NCI-H1417 (cell line): ENCODE measurements at places on chromosomes 16 and 17.

- no peak for DNase-seq
Observed at GRCh38 chr17:40618754-40619625, 28.6 kb downstream of the SMARCE1 start.

GRCh38 chr16:74463888-74464287, 42.6 kb upstream of the CLEC18B start:
- no peak for DNase-seq

- DNase-seq, result no peak
Observed at GRCh38 chr16:29810699-29811169, 1.3 kb upstream of the PRRT2 start.

GRCh38 chr17:8695916-8696415, 48.7 kb downstream of the CCDC42 start:
- no peak for DNase-seq

- no peak for DNase-seq
Observed at GRCh38 chr16:11105038-11105903, 150.7 kb downstream of the SOCS1 start.

DNA sequence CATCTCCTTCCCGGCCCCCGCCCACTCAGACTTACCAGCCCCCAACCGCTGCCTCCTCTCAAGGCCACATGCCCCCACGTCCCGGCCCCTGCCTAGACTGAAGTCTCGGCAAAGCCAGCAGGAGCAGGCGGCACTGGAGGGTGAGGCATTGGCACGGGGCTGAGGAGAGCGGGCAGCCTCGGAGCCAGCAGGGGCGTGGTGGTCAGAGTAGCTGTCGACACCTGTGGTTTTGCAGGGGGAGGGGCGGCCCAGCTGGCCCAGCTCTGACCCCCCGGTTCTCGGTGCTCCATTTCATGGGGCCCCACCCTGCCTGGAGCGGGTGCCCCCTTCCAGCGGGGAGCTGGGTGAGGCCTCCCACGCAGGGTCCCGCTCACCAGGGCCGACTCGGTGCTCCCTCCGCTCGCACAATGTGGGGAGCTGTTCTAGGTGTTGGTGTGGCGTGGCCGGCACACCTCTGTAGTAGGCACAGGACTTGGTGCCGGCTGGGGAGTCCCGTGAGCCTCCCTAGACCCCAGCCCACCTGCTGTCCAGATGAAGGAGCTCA, 4.7 kb downstream of the CDH15 start:
- DNase-seq, result no peak

- no peak for DNase-seq
Observed at GRCh38 chr16:49148410-49148809, 133.2 kb downstream of the CBLN1 start.

DNA sequence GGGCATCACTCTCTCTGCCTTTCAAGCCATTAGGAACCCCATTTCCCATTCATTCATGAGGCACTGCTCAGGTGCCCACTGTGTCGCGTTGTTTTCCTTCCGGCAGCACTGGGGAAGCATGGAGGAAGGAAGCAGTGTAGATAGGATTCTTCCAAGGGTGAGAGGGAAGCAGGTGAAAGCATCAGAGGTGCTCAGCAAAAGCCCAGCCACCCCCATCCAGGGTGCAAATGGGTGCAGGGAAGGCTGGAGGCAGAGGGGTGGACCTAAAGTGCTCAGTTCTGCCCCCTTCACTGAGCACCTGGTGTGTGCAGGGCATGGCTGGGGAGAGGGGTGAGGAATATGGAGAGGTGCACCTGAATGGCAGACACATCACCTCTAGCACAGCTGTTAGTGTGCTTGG, 3.4 kb upstream of the NXPH3 start:
- no peak for DNase-seq

- no peak for DNase-seq
Observed at GRCh38 chr17:42111871-42112551, 503 bp downstream of the DHX58 start.

GRCh38 chr17:38693700-38694329, 11.3 kb upstream of the MLLT6 start:
- no peak for DNase-seq

DNA sequence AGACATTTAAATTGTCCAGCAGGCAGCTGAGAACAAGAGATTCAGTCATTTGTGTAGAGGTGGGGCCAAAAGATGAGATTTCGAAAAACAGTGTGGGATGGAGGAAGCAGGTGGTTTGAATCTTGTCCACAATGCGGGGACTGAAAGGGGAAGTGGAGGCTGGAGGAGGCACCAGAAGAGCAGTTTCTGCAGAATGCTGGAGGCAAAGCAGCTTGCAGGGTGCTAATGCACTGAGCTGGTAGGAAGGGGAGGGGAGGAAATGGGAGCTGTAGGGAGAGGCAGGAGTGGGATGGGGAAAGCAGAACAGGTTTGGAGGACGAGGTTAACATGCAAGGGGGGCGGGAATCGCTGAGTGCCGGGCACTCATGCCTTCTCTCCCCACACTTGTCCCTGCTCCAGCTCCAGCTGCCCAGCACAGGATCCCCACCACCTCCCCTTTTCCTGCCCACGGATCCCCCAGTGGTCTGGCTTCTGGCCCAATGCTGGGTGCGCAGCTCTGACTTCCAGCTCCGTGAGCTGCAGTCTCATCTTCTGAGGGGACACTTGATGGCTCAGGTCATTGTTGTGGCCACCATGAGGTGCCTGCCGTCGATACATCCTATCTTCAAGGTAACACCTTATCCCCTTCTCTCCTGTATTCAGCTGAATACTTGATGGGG, 9.4 kb downstream of the C17orf100 start:
- DNase-seq, result no peak

DNA sequence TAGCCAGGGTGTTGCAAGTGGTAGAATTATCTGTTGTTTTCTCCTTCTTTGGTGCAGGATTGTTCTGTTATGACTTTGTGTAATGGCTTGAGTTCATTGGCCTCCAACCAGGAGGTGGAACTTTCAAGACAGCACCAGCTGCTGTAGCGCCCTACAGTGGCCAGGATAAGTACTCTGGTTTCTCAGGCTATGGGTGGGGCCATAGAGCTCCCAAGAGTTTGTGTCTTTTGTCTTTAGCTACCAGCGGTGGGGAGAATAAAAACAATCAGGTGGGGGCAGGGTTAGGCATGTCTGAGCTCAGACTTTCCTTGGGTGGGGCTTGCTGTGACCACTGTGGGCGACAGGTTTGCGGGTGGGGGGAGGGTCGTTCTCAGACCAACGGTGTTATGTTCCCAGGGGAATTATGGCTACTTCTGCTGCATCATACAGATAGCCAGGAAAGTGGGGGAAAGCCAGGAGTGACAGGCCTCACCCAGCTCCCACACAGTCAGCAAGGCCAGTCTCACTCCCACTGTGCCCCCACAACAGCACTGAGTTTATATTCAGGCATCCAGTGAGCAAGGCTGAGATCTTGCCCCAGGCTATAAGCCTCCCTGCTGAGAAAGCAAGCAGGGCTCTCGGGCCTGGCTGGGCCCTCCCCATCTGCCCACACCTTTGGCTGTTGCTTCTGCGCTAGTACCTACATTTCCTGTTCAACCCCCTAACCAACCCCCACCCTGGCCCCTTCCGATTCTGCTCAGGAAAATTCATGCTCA, 15.4 kb downstream of the ABCA10 start:
- no peak for DNase-seq

DNA sequence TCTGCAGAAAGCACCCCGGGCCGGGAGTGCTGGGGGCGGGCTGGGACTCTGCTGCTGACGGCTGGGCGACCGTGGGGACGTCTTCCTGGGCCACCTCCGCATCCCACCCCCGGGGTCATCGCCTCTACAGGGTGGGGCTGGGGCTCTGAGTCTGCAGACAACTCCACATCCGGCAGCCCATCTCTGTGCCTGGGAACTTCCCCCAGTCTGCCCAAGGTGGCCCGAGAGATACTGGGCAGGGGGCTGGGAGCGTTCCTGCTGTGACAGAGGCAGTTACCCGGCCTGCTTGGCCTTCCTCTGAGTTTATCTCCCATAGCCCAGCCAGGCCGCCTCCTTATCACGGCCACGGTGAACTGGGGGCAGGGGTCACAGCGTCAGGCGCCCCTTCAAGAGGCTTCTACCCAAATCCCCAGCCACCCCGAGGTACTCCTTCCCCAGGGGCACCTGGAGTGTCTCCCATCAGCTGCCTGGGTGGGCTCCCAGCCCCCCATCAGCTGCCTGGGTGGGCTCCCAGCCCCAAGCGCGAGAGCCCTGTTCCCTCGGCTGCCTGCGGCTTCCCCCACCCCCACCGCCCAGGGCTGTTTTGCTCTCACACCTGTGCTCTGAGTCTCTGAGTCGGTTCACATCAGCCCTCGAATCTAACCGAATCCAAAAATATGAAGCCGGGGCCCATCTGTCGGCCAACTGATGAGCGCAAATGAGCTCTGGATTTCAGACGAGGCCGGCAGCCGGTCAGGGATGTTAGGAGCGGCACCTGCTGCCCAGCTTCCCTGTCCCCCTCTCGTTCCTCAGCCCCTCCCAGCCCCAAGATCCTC, 15.6 kb upstream of the CBFA2T3 start:
- DNase-seq, result no peak

GRCh38 chr17:3040882-3041281, 22.5 kb downstream of the OR1D5 start:
- DNase-seq, result no peak

- DNase-seq, result no peak
Observed at GRCh38 chr17:45645330-45645729, 138.8 kb upstream of the CRHR1 start.

DNA sequence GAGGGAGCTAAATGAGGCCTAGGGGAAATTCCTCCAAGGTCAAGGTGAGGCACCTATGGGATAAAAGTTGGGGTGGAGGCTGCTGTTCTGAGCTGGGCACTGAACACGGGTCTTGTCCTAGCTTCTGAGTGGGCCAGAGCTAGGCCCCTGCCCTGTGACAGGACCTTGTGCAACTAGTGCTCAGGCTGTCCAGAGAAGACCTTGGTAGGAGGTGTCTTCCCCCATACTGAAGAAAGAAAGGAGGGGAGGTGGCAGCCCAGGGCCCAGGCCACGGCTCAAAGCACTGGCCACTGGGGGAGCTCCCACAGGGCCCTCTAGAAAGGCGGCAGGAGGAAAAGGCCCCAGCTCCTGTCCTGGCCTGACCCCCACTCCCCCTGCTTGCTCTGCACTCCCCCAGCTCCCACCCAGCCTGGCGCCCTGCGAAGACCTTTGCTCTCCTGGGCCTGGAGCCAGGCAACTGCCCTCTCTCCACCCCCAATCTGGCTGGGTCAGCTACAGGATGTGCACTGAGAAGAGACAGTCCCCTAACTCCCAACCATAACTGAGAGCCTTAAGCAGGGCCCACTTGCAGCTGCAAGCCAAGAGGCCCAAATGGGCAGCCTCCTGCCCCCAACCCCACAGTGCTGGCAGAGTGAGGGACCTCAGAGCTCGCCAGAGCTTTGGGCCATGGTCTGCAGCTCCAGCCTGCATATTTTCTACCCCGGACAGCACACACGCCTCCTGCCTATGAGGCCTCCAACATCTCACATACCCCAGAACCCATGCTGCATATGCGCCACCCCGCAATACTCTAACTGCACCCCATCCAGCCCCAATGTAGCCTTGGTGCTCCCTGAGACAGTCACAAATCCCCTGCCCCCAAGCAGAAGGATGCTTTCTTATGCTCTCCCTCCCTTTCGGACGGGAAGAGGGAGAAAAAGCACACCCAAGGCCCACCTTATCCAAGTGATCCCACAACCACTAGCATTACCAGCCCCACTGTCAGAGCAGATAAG, 15.3 kb downstream of the HSD11B2 start:
- DNase-seq, result no peak

DNA sequence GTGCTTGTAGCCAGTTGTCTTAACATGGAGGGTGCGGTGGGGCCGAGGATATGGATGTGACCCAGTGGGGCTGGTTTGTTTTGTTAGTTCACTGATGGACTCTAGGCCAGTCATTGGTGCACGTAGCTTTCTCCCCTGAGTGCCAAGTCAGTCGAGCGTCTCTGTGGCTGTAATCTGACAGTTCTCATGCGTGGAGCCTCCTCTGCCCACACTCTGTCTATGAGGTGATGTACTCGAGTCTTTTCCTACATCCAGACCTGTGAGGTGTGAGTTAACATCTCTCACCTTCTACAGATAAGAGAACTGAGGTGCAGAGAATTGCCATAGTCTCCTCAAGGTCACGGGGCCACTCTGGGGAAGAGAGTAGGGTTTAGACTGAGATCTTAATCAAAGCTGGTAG, 90.2 kb downstream of the MARCHF10 start:
- no peak for DNase-seq

DNA sequence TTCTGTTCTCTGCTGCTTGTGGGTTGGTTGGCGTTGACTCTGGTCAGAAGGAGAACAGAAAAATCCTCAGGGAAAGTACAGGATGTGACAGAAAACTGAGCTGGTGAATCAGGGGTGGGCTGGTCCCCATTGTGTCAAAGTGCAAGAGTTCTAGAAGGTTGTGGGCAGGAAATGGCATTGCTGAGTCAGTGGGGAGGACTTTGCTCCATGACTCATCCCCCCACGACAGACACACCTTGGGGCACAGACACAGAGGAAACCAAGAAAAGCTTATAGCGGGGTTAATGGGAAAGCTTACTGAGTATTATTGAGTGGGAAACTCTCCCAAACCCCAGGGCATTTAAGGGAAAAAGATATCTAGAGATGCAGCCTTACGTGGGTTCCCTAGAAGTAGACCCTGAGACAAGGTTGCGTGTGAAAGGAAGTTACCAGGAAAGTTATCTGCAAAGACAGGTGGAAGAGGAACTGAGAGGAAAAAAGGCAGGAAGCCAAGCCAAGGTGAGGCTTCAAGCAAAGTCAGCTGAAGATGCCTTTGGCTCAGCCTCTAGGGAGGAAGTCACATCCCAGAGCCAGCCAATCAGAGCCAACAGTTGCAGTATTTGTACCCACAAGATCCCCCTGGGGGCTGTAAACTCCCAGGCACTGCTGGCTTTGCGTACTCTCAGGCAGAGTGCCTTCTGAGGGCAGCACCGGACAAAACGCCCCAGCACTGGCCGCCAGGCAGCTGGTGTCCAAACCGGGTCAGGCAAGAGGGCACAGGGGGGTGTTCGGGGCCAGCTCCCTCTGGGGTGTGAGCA, 86.4 kb downstream of the FOXL1 start:
- no peak for DNase-seq

GRCh38 chr17:72555052-72555451, 434.2 kb downstream of the SOX9 start:
- no peak for DNase-seq

DNA sequence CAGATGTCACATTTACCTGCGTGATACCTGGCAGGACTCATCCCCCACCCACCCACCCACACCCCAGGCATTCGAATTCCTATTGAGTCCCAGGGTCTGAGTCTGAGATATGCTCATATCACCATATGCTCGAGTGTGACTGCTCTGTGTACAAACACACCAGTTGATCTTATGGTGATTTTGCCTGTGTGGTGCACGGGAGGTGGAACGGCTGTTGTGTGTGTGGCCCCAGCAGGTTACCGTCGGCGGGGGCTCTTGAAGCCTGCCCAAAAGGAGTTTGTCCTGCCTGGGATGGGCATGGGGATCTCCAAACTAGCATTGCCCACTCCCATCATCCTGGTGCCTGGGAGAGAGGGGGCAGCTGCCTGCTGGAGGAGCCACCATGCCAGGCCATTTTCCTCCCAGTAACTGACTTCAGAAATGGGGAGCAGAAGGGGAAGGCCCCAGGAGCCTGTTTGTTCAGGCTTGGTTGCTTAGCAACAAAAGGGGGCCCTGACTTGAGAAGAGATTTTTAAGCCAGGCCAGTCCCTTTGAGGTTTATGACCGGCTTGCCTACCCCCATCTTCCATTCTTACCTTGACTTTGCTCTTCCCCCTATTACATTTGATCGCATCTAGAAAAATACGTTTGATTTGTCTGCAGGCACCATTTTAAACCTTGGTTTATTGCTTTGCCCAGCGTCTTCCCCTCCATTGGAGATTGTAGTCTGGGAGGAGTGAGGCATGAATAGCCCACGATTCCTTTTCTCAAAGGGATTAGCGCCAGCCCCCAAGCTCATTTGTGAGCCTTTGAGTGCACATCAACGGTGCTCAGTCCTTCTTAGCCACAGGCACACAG, 217.7 kb downstream of the CCDC182 start:
- no peak for DNase-seq

- DNase-seq, result no peak
Observed at GRCh38 chr17:43463241-43463640, 20.5 kb upstream of the DHX8 start.
